ENCODE measurements at places on chromosomes 2 and 18.

GRCh38 chr2:101267671-101268656, 15.3 kb downstream of the CNOT11 start:
- no peak overlapping the region for H3K27ac ChIP-seq
- H3K27me3 ChIP-seq: no peaks in the 10 kb centered on the region
- H3K4me3 ChIP-seq: no peak overlapping the region

- H3K36me3 ChIP-seq: no peaks in the 10 kb centered on the region
- H3K27ac ChIP-seq: no peak overlapping the region
- H3K27me3 ChIP-seq: no peaks in the 10 kb centered on the region
Observed at GRCh38 chr2:212940816-212941215, 210.6 kb downstream of the IKZF2 start.

GRCh38 chr2:172454404-172455120, 27.2 kb downstream of the ITGA6 start:
- H3K4me1 ChIP-seq: peaks cover 82% of the 10 kb centered on the region
- no peaks in the 10 kb centered on the region for H3K36me3 ChIP-seq
- DNase-seq: no peak
- H3K27ac ChIP-seq: no peak overlapping the region
- H3K27me3 ChIP-seq: no peaks in the 10 kb centered on the region
- H3K4me3 ChIP-seq: no peak overlapping the region

- no peak overlapping the region for H3K4me3 ChIP-seq
- no peak for DNase-seq
- H3K36me3 ChIP-seq: no peaks in the 10 kb centered on the region
Observed at GRCh38 chr2:21078296-21078695, 34.4 kb upstream of the APOB start.

Data from CD8-positive, alpha-beta memory T cell (primary cell).